MV-4-11 (cell line): ENCODE measurements at places on chromosomes 11 and 22.

DNA sequence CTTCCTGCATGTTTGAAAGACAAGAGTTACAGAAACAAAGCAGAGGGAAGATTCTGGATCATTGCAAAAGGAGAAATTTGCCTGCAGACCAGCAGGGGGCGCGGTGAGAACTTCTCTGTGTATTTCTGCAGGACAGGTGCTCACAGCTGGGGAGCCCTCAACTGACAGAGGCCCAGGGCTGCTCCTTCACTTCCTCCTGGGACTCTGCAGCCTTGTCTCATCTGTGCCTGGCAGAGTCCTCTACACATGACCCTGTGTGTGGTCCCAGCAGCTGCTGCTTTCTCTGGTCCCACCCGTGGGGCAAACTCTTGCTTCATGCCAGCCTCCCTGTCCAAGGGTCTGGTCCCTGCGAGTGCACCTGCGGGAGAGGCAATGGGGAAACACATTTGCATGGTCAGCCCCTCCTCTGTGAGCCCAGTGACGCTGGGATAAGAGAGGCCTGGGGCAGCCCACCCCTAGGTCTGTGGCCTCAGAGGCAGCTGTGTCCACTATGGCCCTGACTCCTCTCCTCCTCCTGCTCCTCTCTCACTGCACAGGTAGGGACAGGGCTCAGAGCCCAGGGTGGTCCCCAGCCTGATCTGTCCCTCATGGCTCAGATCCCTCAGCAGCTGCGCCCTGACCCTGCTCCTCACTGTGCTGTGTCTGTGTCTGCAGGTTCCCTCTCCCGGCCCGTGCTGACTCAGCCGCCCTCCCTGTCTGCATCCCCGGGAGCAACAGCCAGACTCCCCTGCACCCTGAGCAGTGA lies 43.2 kb upstream of the VPREB1 start:
- peak; percentile 57 for DNase-seq

DNA sequence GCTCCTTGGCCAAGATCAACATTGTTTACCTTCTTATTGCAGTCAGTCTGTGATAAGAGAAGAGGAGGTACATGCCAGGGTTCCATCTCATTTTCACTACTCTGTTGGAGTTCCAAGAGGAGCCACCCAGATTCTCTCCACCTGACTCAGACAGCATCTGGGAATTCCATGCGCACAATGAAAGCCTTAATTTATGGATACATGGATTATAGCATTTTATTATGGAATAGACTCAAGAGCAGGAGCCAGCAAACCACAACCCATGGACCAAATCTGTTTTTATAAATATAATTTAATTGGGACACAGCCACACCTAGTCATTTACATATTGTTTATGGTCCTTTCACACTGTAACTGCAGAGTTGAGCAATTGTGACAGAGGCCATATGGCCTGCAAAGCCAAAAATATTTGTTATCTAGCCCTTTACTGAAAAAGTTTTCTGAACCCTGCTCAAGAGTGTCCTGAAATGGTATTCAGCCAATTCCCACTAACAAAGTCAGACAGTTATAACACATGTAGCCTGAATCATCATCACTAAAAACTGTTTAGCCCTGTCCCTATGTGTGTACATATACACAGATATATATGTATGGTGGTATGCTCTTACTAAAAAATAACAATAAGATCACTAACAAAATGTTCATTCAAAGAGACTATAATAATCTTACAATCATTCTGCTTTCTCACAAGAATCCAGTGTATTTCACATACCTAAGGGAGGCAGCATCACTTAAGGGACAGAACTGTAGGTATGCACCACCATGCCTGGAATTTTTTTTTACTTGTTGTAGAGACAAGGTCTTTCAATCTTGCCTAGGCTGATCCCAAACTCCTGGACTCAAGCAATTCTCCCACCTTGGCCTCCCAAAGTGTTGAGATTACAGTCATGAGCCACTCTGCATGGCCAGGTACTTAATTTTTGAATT lies 104.5 kb upstream of the TEAD1 start:
- DNase-seq = no peak

DNA sequence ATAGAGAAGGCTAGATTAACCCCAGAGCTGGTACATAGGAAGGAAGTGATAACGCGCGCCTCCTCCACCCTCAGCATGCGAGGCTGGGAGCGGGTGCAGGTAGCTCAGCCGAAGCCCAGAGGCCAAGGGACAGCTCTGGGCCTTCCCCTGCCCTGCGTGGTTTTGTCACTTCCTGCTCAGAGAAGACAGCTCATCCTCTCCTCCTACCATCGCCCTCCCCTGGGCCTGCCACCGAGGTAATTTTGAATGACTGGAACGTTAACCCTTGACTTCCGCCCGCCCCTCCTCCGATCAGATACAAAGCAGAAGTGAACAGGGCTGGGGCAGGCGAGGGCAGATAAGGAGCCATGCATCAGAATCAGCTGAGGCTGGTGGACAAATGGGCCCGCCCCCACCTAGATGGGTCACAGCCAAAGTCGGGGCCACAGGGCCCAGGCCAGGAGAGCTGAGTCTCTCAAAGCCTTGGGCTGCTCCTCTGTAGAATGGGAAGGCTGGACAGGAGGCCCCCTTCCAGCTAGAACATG lies 1.6 kb downstream of the RAC2 start:
- peak; percentile 95 for DNase-seq

DNA sequence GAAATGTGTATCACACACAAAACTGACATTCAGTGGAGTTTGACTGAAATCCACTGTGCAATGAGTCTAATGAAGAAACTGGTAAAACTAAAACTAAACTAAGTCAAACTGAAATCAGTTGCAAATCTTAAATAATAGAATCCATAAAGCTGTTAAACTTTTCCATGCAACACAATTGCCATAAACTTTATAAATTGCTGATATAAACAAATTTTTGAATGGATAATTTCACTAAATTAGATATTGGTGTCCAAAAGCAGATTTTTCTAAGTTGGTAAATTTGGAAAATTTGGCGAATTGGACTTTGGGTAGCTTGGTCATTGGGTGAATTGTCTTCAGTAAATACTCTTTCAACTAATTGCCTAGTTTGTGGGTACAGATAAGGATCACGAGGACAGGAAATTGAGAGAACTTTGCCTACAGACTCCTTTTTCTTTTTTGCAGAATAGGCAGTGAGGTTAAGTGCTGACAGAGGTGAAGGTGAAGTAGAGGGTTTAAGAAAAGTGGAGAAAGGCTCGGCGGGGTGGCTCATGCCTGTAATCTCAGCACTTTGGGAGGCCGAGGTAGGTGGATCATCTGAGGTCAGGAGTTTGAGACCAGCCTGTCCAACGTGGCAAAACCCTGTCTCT lies 12.8 kb downstream of the MRPL17 start:
- no peak for DNase-seq

- no peak for DNase-seq
Measured at GRCh38 chr11:95762534-95762933, 27.0 kb downstream of the FAM76B start.

DNA sequence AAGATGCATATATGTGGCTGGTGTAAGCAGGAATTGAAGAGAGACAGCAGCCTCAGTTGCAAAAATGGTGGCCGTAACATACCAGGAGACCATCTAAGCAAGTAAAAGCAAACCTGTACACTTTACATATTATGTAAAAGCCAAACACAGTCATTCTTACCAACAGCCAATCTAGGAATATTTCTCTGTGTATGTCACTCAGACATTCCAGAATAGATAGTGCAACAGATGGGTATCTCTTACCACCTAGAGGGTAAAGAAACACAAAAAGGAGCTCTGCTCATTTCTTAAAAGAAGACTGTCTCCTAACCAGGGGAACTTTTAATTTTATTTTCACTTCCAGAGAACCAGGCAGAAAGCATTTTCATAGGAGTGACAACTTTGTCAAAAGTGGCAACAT lies 38.7 kb downstream of the GLYAT start:
- no peak for DNase-seq

DNA sequence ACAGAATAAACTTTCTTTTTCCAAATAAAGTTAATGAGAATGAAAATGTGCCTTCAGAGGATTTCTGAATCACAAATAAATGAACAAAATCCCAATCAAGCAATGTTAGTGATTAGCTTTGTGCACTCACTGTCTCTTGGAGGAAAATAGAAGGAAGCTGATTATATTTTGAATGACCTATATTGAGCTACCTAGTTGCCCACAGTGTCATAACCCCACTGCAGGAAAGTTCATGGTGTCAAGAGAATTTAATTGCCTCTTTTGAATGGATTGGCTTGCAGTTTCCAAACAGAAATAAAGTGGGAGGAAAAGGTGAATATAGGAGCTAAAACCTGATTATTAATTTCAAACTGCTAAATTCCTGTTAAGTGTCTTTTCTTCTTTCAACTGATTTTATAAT lies 515.9 kb downstream of the JRKL start:
- no peak for DNase-seq

- DNase-seq = no peak
Measured at GRCh38 chr11:2808850-2809846, 76.4 kb downstream of the CDKN1C start.

GRCh38 chr22:43186272-43187170 lies at the start of gene TTLL12:
TSS of gene TTLL12 (minus strand) at chr22:43187134. CDS start at chr22:43187069, 65 bp downstream.
- DNase-seq = no peak

DNA sequence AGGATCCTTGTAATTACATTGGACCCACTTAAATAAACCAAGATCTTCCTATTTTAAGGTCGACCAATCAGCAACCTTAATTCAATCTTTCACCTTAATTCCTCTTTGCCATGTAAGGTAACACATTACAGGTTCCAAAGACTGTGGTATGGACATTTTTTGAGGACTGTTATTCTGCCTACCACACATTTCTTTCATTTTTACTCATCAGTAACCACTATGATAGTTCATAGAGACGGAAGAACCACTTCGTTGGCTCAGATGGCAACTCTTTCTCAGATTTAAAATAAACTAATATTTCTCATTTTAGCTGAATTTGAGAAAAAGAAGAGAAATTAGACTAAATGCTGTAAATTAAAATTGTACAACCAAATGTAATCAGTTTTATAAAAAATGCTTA lies 96.3 kb downstream of the PAX6 start:
- no peak for DNase-seq

DNA sequence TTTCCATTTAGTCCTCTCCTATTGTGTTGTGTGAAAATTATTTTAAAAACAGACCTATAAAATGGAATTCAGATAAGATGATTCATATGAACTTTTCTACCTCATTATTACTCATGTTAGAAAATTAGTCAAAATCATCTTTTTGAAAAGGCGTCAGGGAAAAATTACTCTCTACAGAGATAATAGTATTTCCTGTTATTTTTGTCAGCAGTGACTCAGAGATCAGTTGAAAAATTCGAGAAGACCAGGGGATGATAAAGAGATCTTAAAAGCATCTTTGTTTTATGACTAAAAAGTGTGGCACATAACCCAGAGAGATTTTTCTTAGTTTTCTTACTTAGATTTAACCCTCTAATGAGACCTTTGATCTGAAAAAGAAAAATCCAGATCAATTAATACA lies 157.9 kb upstream of the CARD18 start:
- DNase-seq = no peak

DNA sequence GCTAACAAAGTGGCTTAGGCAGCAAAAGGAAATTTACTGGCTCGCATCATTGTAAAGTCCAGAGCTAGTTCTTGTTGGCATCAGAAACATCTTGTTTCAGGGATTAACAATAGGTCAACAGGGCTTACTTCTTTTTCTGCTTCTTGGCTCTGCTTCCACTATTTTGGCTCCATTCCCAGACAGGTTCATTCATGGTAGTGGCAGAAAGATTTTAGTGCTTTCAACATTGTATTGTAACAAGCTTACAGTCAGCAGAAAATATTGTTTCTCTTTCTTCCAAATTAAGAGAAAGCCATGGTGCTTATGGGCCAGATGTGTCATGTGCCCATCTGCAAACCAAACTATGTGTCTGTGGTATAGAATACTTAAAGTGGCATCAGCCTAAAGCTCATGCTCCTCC lies 315.6 kb downstream of the RAB38 start:
- DNase-seq = no peak

GRCh38 chr22:25563761-25564319 lies 635 bp upstream of the GRK3 start:
- DNase-seq = peak; percentile 93
